AG09319 (cell line): ENCODE measurements at places on chromosomes 4 and X.

DNA sequence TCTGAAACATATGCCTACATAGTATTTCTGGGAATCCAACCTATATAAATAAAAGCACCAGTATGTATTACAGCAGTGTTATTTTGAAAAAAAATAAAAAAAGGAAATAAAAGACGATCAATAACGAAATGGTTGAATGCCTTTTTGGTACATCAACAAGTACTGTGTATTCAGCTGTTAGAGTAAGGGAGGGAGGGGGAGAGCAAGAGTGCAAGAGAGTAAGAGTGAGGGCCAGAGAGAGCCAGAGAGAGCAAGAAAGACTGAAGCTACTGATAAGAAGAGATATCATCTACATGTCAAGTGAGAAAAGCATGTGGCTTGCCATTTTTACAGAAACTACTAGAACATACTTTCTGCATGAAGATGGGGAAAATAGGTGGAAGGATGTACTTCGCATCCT, 1.8 kb downstream of the SPIN4 start:
- no peak for DNase-seq

DNA sequence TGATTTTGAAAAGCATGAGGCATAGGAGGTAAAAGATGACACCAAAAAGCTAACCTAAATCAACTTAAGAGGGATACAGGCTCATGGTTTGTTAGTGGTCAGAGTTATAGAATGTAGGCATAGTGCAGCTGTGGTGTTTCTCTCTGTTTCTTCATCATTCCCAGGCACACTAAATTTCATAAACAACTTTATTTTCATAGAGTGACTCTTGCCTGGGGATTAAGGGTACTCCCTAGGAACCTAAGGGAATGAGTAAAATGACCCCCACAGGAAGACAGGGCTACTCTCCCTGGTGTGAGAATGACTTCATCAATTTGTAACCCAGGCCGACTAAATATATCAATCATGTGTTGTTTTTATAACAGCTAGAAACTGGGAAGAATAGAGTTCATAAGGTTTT, 11.1 kb downstream of the FABP2 start:
- no peak for DNase-seq

- no peak for DNase-seq
Observed at GRCh38 chr4:124053872-124054538, 657.4 kb downstream of the SPRY1 start.

GRCh38 chr4:158588777-158589176, 67.1 kb downstream of the RXFP1 start:
- DNase-seq: no peak

- DNase-seq: no peak
Observed at GRCh38 chr4:4888695-4889094, 29.2 kb downstream of the MSX1 start.

DNA sequence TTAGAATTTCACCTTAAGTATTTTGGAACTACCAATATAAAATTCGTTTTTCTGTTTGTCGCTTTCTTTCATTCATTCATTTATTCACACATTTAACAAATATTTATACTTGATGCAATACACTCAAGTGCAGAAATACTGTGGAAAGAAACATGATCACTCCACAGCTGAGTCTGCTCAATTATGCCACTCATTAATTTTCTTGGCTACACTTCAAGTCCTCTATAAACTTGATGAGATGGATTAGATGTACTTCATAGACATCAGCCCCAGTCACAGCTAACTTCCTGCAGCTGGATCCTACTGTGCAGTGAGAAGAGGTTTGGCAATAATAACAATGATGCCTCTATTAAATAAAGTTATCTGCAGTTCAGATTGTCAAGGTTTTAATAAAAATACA, 208.1 kb downstream of the PDGFC start:
- DNase-seq: no peak

GRCh38 chr4:3674479-3674851, 91.7 kb upstream of the ADRA2C start:
- DNase-seq: no peak

- no peak for DNase-seq
Observed at GRCh38 chrX:86946569-86946968, 571.0 kb upstream of the KLHL4 start.

DNA sequence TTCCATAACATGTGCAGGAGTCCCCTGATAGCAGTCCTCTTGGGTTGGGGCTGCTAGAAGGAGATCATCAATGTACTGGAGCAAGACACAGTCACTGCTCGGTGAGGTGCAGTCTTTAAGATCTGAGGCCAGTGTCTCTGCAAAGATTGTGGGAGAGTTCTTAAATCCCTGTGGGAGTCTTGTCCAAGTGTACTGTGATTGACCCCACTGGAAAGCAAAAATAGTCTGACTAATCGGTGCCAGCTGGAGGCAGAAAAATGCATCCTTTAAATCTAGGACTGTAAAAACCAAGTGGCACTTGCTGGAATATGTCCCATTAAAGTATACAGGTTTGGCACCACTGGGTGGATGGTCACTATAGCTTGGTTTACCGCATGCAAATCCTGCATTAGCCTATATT, 31.1 kb downstream of the SULT1E1 start:
- no peak for DNase-seq

GRCh38 chr4:85151371-85151770, 184.9 kb upstream of the WDFY3 start:
- no peak for DNase-seq

- DNase-seq: no peak
Observed at GRCh38 chr4:133555671-133556070, 406.6 kb downstream of the PCDH10 start.
